ENCODE measurements at places on chromosomes 6 and 20. TPM values are rescaled to one million over a fixed set of nuclear protein-coding genes. Genes with fewer than 3 reads are reported as not detected.

Gene IL17A
- total RNA-seq: not detected

Gene RING1
- 13.9 TPM for total RNA-seq

Gene DOK5
- total RNA-seq: 16.9 TPM

Gene COL21A1
- total RNA-seq: 89.7 TPM

Gene SLA2
- 0.39 TPM for total RNA-seq

Gene TMEM244
- not detected for total RNA-seq

Gene MYB
- 0.16 TPM for total RNA-seq

DNA sequence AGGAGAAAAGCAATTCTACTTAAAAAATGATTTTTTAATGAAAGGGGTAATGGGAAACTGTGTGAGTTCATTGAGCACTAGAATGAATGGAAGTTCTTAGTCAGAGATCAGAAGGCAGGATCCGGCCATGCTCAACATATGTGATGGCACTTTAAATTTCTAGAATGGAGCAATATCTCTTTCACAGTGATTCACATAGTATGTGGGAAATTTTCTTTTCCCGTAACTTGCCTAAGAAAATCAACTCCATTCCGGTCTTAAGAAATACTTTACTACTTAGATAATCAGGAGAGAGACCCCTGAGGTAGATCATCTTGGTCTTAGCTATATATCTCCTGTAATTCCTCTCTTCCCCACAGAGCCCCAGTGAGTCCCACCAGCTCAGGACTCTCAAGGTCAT is 131.8 kb downstream of the SCML4 start:
- no peak for DNase-seq

GRCh38 chr20:49786196-49786595 is 26.4 kb upstream of the SLC9A8 start:
- DNase-seq: no peak

- DNase-seq: peak; percentile 9
Observed at GRCh38 chr6:170100046-170100445, 190.8 kb downstream of the DLL1 start.

DNA sequence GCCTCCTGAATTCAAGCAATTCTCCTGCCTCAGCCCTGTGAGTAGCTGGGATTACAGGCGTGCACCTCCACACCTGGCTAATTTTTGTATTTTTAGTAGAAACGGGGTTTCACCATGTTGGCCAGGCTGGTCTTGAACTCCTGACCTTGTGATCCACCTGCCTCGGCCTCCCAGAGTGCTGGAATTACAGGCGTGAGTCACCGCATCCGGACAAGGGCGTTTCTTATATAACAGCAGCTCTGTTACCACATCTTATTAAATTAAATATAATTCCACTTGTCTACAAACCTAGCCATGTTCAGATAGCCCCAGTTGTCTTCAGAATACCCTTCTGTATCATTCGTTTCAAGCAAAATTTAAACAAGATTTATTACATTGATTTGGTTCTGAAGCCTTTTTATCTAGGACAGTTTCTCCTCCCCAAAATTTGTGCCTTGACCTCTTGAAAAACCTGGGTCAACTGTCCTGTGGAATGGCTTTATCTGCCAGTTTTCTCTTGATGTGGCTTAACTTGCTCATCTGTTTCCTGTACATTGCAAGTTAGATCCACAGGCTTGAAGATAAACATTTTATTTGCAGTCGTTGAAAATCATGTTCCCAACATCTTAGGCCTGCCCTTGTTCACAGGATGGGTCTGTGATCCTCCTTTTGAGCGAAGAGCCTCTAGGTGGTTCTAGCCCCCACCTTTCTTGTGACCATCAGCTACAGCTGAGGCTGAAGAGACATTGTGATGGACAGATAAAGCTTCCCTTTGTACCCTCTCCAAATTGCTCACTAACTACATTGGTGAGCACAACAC is 132.2 kb downstream of the ARID1B start:
- DNase-seq: no peak

DNA sequence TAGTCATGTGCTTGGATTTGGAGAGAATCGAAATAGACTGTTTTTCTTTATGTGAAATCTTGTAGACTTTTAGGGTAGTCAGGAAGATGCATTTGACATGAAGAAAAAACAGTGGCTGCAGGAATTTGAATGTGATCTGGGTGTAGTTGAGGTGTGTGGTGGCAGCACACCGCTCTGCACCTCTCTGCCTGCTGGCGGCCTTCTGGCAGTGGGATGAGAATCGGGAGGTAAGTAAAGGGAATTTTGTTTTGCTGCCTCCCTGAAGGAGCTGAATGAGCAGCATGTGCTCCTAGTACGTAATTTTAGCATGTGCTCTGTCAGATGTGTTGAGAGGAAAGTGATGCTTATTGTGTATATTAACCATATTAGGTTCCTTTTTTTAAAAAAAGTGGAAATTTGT is 3.2 kb downstream of the TPD52L2 start:
- no peak for DNase-seq

DNA sequence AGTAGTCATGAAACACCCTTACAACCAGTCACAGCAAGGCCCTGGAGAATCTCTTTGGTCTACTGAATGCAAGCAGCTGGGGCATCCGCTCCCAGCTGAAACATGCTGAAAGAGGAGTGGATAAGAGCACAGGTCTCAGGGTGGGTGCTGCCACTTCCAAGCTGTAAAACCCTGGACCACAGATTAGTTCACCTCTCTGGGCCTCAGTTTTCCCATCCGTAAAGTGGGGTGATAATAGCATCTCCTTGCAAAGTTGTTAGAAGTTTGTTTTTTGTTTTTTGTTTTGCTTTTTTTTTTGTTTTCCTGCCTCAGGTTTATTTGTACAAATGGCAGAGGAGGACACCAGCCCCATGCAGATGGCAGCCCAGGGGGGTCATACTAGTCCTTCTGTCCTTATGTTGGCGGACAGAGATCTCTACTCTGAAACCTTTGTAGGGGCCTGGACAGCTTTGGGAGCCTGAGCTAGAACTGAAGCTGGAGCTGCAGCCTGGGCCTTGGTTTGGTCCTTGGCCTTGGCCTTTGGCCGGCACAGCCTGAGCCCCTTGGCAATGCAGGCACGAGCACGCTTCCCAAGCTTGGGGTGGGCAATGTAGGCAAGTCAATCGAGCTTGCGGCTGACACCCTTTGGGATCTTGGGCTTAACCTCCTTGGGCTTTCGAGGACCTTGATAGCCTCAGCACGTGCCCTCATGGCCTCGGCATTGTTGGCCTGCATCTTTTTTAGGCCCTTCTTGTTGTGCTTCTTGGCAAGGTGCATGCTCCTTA is 38.2 kb downstream of the MRPL14 start:
- no peak for DNase-seq

GRCh38 chr20:25226433-25227316 is 21.2 kb upstream of the PYGB start:
- peak; percentile 81 for DNase-seq

DNA sequence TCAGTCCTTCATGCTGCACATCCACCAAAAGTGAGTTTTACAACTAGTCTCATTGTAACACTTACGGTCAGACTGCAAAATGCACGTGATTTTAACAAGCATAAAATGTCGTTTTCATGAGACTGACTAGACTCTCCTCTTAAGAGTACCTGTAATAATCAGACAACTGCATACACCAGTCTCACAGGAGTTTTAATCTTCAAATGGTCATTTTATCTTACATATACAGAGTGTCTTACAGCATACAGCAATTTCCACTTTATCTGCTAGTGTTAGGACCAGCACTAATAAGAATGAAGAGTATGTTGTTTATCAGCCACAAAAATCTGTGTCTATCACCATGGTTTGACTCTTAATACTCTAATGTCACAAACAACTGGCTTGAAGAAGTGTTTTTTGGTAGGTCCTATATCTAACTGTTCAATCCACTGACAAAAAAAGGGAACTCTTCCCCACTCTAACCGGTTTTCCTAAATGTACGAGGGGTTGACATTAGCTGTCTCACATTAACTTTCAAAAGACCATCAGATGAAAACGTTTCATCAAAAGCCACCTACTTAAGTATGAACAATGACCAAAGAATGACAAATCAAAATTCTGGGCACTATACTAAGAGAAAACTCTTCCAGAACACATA is 1.5 kb upstream of the ASF1A start:
- DNase-seq: no peak

GRCh38 chr6:166235666-166236292 is 68.1 kb upstream of the TBXT start:
- DNase-seq: no peak

DNA sequence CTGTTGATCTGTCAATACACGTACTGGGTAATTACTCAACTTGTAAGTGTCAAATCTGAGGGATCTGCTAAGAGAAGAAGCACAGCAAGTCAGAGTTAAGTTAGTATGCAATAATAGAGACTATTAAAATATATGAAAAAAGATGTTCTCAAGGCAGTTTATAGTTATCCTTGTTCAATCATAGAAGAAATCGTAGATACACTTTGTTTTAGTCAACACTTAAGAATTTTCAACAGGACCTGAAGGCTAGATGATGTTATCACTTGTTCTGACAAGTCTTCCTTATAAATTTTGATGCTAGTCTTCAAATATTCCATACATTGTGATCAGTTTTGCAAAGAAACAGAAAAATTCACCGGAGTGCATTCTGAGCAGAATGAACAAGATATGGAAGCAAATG is 91.1 kb upstream of the KCNQ5 start:
- no peak for DNase-seq

DNA sequence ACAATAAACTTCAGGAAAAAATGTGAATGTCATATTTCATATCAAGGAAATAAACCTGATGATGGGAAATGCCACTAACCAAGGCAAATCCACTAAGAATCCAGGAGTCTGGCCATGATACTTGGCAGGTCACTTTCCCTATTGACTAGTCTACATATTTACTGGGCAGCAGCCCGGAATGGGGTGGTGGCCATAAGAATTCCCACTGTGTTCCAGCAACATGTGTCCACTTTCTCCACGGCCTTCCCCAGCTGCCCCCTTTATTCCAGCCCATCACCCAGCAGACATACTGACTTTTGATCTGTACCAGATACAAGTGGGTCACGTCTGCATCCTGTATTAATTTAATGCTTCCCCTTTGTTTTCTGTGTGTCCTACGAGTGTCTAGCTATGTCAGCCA is 234.5 kb upstream of the PRDM1 start:
- DNase-seq: no peak

DNA sequence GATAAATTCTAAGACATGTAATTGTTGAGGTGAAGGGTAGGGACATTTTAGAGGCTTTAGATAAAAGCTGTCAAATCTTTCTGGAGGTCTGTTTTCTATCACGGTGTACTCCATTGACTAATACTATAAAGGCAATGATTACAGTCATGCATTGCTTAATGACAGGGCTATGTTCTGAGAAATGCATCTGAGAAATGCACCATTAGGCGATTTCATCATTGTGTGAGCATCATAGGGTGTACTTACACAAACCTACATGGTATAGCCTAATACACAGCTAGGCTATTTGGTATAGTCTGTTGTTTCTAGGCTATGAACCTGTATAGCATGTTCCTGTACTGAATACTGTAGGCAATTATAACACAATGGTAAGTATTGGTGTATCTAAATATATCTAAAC is 71.3 kb upstream of the FYN start:
- no peak for DNase-seq

DNA sequence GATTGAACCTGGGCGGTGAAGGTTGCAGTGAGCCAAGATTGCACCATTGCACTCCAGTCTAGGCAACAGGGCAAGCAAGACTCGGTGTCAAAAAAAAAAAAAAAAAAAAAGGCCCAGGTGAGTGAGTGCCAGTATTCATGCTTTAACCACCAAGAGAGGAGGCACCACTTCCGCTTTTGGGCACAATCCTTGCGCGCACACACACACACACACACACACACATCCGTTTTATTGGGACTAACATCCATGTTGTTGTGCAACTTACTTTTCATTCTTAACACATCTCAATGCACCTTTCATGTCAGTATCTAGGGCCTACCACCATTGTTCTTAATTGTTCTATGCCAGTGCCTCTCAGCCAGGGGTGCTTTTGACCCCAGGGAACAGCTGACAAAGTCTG is 263.0 kb downstream of the CDC5L start:
- DNase-seq: no peak

DNA sequence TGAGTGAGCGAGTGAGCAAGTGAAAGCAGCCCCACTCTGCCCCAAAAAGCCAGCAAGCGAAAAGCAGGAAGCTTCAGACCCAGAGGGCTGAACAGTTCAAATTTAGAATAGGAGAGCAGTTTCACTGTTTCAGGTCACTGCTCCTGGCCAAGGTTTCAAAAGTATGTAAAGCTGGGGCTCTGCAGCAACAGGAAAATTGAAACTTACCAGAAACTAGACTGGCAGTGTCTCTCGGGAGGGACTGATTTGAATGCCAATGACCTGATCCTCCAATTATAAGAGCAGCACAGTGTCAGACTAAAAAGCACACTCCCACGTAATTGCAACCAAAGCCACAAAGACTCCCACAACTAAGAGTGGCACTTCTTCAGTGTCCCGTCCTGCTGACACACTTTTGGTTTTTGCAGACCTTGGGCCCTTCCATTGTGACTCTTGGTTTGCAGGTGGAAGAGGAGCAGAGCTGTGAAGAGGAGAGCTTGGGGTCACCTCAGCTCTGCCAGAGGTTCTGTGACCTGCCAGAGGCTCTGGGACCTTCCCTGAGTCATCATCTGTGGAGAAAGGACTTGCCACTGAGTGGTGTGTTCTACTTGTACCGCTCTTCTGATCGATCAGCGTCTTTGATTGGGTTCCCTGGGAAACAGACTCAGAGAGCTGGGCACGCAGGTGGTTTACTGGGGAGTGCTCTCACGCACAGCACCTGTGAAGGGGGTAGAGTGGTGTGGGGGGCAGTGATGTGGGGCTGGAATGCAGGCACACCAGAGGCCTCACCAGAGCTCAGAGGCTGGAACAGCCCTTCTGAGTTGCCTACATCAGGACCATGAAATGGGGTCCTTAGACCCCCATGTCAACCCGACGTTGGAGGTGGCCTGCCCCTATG is 52.7 kb upstream of the PTGIS start:
- no peak for DNase-seq

DNA sequence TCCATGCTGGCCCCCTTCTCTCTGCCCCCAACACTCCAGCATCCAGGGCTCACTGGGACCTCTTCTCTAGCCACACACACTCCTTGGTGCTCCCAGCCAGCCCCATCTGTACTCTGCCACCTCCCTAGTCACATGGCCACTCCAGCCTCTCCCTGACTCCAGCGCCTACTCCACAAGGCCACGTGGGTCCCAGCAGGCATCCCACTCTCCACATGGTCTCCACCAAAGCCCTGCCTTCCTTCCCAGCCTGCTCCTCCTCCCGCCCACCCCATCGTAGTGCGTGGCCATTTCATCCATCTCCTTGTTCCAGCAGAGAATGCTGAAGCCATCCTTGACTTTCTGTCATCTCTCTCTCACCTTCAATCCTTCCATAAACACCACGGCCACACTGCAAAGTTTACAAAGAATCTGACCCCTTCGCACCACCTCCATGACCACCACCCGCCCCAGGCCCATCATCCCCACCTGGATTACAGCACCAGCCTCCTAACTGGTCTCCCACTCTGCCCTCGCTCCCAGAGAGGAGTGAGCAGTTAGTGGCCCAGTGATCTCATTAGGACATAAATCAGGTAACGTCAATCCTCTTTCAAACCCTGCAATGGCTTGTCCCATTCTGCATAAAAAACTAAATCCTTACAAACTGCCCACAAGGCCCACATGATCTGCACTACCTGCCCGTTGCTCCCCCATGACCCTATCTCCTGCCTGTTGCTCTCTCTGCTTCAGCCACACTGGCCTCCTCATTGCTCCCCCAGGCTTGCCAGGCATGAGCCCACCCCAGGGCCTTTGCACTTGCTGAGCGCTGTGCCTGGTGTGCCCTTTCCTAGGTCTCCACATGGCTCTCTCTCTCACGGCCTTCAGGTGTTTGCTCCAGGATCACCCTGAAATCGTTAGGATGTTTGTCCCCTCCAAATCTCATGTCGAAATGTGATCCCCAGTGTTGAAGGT is 96.2 kb downstream of the GRM4 start:
- no peak for DNase-seq

- DNase-seq: no peak
Observed at GRCh38 chr6:158718461-158719046, 68.7 kb downstream of the SYTL3 start.

GRCh38 chr6:81997090-81997926 is 244.8 kb upstream of the TENT5A start:
- no peak for DNase-seq
